ENCODE measurements at places on chromosomes 5 and 9.

- no peak for DNase-seq
These were observed 847.7 kb downstream of the MAT2B start for GRCh38 chr5:164353155-164353554.

- no peak for DNase-seq
These were observed 267.6 kb upstream of the HAPLN1 start for GRCh38 chr5:83988293-83988685.

- DNase-seq = no peak
These were observed 1.2 kb downstream of the LCN9 start for GRCh38 chr9:135664266-135664665.

DNA sequence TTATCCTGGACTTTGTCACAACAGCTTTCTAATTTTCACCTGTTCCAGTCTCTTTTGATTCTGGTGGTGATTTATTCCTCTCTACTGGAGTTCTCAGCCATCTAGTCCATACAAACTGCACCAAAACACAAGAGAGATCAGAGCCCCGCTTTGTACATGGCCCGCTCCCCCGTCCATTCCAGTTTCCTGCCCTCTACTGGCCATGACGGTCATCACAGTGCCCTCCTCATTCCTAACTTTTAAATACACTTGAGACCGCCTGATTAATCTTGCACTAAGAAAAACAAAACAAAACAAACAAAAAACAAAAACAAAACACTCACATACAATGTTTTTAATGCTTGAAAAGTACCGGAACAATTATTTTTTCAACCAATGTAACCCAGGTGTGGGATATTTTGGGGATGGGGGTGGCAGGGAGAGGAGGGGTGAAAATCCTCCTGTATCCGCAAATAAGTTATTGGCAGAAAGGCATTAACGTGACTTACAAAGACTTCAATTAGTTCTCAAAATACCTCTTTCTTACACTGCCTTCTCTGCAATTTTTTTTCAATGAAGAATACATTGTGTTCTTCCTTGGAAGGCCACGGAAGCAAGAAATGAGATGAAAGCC lies 84.8 kb upstream of the PAM start:
- no peak for DNase-seq

- DNase-seq = no peak
These were observed 120.7 kb upstream of the TRPM3 start for GRCh38 chr9:71242081-71242480.

DNA sequence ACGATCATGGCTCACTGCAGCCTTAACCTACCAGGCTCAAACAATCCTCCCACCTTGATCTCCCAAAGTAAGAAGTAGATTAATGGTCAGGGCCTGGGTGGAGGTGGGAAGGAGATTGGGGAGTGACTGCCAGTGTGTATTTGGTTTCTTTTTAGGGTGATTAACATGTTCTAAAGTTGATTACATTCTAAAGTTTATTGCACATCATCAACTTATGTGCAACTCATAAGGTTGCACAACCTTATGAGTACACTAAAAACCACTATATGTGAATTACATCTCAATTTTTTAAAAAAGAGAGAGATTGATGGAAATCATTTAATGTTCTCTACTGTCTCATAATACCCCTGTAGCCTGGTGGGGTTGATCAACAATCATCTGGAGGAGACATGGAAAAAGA lies 218.1 kb downstream of the AOPEP start:
- no peak for DNase-seq

DNA sequence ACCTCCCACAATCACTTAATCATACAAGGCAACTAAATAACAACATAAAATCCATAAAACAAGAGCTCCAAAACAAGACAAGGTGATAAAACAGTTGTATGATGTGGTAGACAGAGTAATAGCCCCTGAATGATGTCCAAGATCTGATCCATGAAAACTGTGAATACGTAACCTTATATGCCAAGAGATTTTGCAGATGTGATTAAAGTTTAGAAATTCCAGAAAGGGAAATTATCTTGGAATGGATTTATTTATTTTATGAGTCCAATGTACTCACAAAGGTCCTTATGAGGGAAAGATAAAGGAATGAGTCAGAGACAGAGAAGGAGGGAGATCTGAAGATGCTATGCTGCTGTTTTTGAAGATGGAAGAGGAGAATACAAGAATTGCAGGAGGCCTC lies 1775.7 kb upstream of the C9orf72 start:
- no peak for DNase-seq

DNA sequence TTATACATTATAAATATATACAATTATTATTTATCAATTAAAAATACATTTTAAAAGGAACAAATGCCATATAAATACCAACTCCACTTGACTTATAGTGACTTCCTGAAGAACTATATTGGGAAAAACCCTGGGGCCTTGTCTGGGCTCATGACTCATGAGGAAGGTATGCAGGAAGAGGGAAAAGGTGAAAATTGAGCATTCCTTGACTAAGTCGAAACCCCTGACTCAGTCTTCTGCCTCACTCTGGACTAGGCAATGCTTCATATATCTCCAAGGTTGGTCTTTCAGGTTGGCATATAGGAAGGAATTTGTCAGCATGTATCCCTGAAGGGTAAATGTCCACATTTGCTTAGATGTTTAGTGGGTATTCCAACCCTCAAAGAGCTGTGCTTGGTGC lies 78.5 kb downstream of the SH3TC2 start:
- no peak for DNase-seq

DNA sequence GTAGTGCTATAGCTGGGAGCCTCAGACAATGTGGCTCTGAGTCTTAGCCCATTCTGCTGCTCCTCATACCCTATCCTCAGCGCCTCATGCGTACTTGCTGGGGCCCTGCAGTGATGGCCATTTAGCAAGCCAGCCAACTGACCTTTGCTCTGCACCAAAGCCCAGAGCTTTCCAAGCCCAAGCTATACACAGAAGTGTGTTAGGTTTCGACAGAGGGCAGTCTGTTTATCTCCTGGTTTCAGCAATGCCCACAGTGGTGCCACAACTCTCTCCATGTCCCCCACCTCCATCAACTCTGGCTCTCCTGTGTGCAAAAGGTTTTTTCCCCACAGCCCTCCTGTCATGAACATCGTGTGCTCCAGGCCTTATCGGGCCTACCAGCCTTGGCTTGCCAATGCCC lies 16.9 kb downstream of the GNG10 start:
- no peak for DNase-seq

GRCh38 chr9:78311886-78312524 lies 15.1 kb downstream of the PSAT1 start:
- no peak for DNase-seq

GRCh38 chr9:126621061-126621918 lies 7.6 kb downstream of the LMX1B start:
- no peak for DNase-seq

- no peak for DNase-seq
These were observed 581.6 kb upstream of the CDH9 start for GRCh38 chr5:27619982-27620381.

DNA sequence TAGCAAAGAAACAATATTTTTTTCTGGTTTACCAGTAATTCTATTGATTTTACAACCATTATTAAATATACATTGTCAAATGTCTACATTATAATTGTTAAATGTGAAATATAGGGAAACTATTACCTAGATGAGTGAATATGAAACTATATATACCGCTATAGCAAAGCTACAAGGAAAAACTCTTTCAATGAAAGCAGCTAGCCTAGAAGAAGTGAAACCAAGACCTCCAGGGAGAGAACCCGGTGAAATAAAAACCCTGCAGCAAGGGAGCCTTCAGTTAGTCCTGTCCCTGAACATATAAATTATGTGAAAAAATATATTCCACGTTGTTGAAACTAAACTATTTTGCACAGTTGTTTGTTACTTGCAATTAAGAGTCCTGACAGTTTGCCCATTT lies 913.1 kb downstream of the EFNA5 start:
- no peak for DNase-seq

DNA sequence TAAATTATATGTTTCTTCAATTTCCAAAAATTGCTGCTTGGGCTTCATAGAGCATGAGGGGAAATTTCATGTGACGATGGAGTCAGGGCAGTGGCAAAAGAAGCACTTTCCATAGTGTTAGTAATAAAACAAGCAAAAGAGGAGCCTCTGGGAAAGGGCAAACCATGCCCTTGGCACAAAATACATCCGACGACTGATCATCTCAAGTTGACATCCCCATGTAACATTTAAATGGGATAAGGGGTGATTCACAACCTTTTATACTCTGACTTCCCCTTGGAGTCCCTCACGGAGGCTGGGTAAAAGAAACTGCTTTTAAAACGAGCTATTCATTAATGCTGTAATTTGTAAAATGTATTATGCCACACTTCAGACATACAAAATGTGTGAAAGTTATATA lies 161.4 kb upstream of the DMRT1 start:
- no peak for DNase-seq

DNA sequence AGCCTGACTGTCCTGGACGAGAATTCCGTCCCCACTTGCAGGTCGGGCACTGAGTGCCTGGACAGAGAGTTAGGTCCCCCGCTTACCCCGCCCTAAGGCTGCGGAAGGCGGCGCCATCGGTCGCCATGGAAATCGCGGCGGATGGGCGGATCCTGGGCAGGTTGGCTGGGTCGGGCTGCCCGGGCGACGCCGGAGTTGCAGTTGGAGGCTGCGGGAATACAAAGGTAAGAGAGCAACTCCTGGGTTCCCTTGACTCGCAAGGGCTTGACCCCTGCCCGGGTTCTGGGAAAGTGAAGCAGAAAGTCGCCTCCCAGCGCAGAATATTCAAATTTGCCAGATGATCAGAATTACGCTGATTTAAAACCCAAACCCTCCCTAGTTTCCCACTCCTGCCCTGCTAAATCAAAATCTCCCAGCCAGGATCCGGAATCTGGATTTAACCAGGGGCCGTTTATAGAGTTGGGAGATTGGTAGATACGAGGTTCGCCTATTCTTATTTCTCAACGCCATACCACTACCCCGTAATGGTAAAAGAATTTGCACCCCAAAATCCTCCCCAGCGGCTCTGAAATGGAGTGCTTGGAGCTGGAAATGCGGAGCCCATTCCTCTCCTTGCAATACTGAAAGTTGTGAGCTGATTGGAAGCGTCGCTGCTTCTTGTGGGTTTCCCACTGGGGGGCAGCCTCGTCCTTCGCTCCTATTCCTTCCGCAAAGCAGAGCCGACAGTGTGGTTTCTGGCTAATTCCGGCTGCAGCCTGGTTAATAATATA lies 156.4 kb upstream of the RASEF start:
- no peak for DNase-seq

GRCh38 chr5:43063721-43064171 lies 23.6 kb upstream of the ANXA2R start:
- no peak for DNase-seq

- DNase-seq = no peak
These were observed 35.7 kb upstream of the LHX2 start for GRCh38 chr9:123975871-123976270.

GRCh38 chr9:82091100-82091499 lies 102.5 kb downstream of the SPATA31D1 start:
- DNase-seq = no peak

DNA sequence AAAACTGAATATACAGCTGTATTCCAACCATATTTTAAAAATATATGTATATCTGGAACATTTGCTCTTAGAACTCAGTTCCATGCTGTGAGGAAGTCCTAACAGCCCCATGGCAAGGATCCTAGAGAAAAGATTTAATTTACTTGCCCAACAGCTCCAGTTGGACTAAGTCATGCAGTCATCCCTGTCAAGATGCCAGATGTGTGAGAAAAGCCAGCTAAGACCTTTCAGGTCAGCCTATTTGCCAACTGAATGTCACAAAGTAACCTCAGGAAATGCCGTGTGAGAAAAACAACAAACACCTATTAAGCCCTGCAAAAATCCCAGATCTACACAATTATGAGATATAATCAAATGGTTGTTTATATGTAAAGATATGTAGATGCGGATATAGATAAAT lies 416.3 kb downstream of the NR2F1-AS1 start:
- DNase-seq = no peak

- DNase-seq = peak; percentile 71
These were observed 17.2 kb downstream of the TRIM14 start for GRCh38 chr9:98101868-98102273.

DNA sequence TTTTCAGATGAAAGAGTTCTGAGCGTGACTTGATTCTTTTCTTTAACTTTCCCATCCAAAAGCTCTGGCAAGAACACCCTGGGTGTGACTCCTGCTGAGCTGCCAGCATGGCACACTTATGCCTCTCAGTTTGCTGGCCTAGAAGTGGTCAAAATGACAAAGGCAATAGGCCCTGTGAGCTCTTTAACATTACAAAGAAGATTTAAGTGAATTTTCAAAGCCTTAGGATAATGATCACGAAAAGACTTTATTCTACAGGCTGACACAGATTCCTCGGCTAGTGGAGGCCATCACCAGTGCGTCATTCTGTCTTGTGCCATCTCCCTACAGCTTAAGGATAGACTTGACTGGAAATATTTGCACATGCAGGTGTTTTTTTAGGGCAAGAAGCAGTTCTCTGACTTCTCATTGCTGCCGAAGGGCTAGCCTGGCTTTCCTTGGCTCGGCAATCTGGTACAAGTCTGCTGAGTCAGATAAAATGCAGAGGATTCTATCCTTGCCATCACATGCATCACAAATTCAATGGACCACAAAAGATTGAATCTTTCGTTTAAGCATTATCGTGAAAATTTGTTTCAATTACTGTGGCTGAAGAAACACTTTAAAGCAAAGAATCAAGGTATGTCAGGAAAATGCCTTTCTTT lies 311.5 kb downstream of the COX7C start:
- DNase-seq = no peak

DNA sequence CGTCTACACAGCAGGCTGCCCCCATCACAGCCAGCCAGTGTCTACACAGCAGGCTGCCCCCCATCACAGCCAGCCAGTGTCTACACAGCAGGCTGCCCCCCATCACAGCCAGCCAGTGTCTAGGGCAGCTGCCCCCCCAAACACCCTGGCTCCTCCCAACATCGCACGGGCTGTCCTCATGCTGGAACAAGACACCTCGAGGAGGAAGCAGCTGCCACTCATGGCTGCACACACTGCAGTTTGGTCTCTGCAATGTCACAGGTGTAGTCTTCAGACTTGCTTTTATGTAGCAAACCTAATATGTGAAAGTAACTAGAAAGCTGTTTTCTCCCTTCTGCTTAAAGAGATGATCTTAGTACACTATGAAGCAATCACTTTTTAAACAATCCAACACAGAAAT lies 9.7 kb downstream of the LRRC14B start:
- DNase-seq = no peak

DNA sequence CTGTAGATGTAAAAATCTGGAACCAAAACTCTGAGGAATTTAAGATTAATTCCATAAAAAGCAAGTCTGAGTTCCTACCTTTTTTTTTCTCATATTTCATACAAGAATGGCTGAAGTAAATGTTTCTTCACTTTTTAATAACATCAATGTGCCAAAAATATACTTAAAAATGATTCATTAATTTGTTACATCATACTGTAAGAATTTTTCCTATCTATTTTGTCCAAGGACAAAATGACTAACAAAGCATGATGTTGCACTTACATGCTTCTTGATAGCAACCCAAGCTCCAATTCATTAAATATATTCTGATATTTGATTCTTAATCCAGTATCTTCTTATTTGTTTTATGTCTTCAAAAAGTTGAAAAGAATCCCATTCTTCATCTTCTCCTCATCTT lies 988.3 kb downstream of the TLE1 start:
- no peak for DNase-seq

All from activated T-cell treated with anti-CD3 and anti-CD28 coated beads, Interleukin-2, amount 50 U/mL, for 1 hour (primary cell).